Body of pancreas (tissue), 4 donors: ENCODE measurements at places on chromosomes 7 and 10.

DNA sequence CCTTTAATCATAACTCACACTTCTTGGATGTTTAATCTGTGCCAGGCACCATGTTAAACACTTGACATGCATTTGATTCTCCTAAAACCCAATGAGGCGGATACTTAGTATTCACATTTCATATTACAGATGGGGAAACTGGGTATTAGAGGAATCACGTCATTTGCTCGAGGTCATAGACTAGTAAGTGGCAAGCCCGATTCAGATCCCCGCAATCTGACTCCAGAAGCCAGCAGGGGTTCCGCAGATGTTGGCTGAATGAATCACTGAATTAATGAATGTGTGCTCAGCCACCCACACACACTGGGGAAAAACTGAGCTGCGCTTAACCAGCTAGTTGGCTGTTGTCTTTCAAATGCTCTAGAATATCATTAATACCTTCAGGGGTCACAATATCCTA is 22.5 kb upstream of the ENO4 start:
- DNase-seq = no peak

DNA sequence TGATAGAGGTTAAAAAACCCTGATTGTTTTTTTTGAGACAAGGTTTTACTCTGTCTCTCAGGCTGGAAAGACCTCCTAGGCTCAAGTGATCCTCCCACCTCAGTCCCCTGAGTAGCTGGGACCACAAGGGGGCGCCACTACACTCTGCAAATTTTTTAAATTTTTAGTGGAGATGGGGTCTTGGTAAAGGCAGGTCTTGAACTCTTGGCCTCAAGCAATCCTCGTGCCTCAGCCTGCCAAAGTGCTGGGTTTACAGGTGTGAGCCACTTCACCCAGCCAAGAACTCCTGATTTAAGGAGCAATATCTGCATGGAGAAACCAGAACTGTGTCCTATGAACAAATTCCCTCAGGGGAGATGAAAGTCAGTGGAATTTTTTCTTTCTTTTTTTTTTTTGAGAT is 7.3 kb upstream of the KLHDC10 start:
- peak; percentile 57 for DNase-seq

GRCh38 chr10:18271491-18271890 is 131.3 kb downstream of the CACNB2 start:
- no peak for DNase-seq

GRCh38 chr7:131604841-131605279 is 48.4 kb upstream of the PODXL start:
- DNase-seq = no peak

GRCh38 chr10:23096802-23097549 is 1.6 kb downstream of the MSRB2 start:
- no peak for DNase-seq

DNA sequence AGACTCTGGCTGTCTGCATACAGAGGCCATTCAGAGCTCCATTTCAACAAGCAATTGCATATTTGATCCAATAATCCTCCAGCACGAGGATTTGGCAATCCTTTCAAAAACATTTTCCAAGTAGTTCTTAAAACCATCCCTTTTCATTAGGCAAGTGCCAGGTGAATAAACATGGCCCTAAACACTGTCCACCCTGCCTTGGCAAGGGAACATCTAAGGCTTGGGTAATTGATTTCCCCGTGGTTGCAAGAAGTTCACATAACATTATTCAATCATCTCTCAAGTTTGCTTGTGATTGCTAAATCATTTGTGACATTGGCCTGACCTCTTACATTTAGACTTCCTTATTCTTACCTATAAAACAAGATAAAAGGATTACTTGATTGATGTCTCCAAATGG is 175.2 kb downstream of the CTTNBP2 start:
- DNase-seq = no peak

- DNase-seq = no peak
These were observed 21.6 kb upstream of the UNCX start for GRCh38 chr7:1210979-1211608.

GRCh38 chr10:121338206-121338980 is 259.9 kb downstream of the FGFR2 start:
- DNase-seq = no peak

DNA sequence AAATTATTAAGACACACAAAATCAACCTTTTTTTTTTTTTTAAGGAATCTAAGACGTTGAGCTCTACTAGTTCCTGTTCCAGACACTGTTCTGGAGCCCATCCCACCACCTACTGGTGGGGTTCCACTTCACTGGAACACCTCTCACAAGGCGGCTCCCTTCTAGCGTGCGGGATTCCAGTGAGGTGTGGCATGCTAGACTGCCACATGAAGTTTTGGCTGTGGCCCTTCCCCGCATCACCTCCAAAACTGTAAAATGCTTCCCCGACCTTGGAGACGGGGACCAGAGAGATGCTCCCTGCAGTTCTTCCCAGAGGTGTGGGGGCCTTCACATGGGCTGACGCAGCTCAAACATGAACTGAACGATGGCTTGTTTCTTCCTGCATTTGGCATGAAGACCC is 12.6 kb downstream of the FAM53B start:
- no peak for DNase-seq

DNA sequence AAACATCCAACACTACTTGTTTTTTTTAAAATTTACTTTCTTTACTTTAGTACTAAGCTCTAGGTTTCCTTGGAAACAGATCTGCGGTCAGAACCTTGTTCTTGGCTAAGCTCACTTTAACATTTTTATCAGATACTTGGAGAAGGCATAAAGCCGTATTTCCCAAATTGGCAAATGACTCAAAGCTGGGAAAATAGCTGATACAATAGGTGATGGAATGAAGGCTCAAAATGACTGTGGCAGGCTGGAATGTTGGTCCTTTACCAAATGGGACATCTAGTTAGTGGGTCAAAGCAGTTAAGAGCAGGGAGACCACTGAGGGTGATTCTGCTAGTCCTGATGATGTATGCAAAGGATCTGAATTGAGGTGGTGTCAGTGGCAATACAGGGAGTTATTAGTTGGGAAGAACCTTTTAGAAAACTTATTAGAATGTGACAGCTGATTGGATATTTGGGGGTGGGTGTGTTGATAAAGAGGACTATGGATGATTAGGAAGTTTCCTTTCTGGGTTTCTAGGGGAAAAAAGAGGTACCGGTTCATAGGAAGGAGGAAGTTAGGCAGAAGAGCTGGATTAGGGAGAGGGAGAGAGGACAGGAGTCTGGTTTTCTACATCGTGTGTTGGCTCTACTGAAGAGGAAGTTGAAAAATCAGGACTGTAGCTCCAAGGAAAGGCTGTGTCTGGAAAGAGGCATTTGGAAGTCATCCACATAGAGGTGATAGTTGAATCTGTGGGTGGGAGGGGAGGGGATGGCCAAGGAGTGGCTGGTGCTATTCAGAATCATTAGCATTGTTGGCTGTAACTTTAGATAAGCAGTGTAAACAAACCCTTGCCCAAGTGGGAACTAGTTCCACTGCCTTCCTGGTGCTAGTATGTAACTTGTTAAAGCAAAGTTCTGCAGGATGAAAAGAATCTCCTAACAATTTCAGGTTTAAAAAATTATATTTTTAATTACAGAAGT is 13.1 kb downstream of the PLCE1 start:
- peak; percentile 31 for DNase-seq

DNA sequence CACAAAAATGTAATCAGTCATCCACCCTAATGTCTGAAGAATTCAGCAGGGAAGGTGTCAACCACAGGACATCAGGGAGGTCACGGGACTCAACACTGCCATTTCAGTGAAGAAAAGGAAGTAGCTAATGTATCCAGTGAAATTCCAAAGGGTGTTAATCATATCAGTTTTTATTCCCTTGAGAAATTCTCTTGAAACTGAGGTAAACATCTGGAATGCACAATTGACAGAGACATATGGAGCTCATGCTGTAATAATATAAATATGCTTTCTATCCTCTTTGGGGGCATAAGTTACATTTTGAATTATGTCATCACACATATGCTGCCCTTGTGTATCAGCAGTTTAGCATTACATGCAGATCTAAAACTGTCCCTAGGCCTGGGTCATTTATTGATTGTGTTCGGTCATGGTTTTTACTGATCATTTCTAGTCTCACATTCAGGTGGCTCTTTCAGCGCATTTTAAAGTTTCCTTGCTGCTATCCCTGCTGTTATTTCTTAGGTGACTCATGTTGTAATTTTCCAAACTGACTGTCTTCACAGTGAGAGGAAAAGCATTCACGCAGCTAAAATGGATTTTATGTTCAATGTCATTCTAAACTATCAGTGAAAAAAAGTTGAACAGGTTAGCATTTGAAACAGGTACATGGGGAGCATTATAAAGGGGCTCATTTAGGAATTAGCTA is 273.9 kb downstream of the TSPAN12 start:
- DNase-seq = no peak

- no peak for DNase-seq
These were observed 6.9 kb upstream of the LAMB1 start for GRCh38 chr7:108009873-108010272.

- DNase-seq = peak; percentile 40
These were observed 40.3 kb downstream of the COL17A1 start for GRCh38 chr10:104045151-104046089.

GRCh38 chr7:5421714-5422395 is 1.8 kb downstream of the TNRC18 start:
- DNase-seq = peak; percentile 76

- no peak for DNase-seq
These were observed 572.5 kb downstream of the POM121L12 start for GRCh38 chr7:53607961-53608360.

GRCh38 chr10:62121187-62121530 is 147.5 kb downstream of the RTKN2 start:
- no peak for DNase-seq

- DNase-seq = no peak
These were observed 42.9 kb downstream of the MKLN1 start for GRCh38 chr7:131370523-131370968.

DNA sequence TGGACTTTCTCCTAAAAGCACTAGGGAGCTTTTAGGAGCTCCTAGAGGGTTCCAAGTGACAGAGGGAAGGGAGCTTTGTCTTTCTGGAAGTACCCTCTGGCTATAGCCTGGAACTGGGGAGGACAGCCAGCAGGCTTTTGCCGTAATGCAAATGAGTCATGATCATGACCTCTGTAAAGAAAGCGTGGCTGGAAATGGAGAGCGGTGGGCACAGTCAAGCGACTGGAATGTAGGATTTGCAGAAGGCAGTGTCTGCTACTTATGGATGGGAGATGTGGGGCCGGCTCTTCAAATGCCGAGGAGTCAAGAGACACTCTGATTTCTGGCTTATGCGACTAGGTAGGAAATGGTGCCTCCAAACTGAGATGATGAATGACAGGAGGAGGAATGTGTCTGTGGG is 34.6 kb upstream of the PLPP4 start:
- DNase-seq = no peak
